ENCODE measurements at places on chromosomes 5 and 9.

GRCh38 chr5:65625743-65626142, 916 bp downstream of the SHLD3 start:
- no peak for DNase-seq

- DNase-seq = peak; percentile 75
Measured at GRCh38 chr9:131678499-131679111, 61.3 kb downstream of the RAPGEF1 start.

GRCh38 chr5:179265514-179266290, 79.6 kb downstream of the ADAMTS2 start:
- DNase-seq = no peak

DNA sequence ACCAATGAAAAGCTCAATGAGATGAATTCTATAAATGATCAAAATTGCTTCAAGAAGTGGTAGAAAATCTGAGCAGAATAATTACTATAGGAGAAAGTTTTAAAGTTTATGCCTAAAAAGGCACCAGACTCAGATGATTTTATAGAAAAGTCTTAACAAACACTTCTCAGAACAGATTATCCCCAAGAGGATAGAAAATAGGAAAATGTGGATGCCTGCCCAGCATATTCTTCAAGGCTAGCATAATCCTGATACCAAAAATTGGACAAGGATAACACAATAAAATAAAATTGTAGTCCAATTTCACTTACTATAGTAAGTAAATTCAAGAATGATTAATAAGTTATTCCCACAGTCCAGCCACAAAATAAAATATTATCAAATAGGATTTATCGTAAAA, 397.0 kb downstream of the NR2F1-AS1 start:
- no peak for DNase-seq

DNA sequence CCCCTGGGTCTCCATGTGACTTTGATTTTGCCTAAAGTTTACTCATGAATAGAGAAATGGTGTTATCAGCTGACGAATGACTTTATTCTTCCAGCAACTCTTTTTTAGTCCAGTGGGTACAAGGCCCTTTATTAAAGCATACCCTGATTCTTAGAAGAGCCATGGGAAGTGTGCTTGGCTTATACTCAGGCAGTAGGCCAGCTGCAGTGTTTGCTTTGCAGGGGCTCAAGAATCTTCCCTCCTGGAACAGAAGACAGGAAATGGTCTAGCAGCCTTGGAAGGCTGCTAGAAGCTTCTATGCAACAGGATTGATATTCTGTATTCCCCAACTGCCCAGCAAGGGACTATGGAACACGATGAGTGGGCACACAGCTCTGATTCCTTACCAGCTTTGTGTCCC, 73.4 kb upstream of the PLPP6 start:
- DNase-seq = no peak

- DNase-seq = no peak
Measured at GRCh38 chr9:2241461-2241835, 226.3 kb downstream of the SMARCA2 start.

- no peak for DNase-seq
Measured at GRCh38 chr5:9295466-9295801, 250.4 kb downstream of the SEMA5A start.

- peak; percentile 13 for DNase-seq
Measured at GRCh38 chr5:150623152-150623877, 17.1 kb upstream of the SYNPO start.

GRCh38 chr5:158682631-158683030, 417.1 kb downstream of the EBF1 start:
- DNase-seq = no peak

GRCh38 chr9:136723362-136723976, 11.1 kb downstream of the DIPK1B start:
- no peak for DNase-seq

- DNase-seq = no peak
Measured at GRCh38 chr5:10328323-10328722, 20.6 kb upstream of the CMBL start.

GRCh38 chr5:146529984-146530383, 14.0 kb upstream of the GPR151 start:
- no peak for DNase-seq

DNA sequence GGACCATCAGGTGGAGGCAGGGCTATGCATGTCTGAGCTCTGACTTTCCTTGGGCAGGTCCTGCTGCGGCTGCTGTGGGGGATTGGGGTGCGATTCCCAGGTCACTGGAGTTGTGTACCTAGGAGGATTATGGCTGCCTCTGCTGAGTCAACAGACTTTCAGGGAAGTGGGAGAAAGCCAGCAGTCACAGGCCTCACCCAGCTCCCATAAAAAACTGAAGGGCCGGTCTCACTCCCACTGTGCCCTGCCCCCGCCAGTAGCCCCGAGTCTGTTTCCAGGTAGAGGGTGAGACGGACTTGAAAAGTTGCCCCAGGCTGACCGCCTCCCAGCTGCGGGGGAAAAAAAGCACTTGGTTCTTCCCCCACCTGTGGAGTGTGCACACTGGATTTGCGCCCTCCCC, 76.7 kb downstream of the FAM170A start:
- DNase-seq = no peak

- DNase-seq = no peak
Measured at GRCh38 chr9:123311250-123311752, 42.9 kb upstream of the STRBP start.

- DNase-seq = no peak
Measured at GRCh38 chr5:130528474-130528873, 624.2 kb downstream of the CHSY3 start.

DNA sequence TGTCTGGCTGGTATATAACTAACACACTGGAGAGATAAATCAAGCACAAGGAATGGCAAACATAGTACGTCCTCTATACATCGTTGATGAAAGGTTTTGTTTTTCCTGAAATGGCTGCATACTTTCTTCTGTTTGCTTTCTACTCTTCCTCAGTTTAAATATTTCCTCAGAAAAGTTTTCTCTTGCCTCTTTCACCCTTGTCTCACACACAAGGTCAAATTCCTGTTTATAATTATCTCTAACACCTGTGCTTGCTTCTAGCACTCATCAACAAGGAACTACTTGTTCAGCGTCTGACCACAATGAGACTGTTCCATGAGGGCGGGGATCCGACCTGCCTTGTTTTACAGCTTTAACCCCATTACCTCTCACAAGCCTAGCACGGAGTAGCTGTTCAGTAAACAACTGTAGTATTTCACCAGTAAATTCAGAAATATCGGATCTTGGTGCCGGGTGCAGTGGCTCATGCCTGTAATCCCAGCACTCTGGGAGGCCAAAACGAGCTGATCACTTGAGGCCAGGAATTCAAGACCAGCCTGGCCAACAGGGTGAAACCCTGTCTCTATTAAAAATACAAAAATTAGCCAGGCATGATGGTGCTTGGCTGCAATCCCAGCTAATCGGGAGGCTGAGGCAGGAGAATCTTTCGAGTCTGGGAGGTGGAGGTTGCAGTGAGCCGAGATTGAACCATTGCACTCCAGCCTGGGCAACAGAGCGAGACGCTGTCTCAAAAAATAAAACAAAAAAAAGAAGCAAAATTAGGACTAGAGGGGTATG, 37.0 kb downstream of the NR6A1 start:
- no peak for DNase-seq

DNA sequence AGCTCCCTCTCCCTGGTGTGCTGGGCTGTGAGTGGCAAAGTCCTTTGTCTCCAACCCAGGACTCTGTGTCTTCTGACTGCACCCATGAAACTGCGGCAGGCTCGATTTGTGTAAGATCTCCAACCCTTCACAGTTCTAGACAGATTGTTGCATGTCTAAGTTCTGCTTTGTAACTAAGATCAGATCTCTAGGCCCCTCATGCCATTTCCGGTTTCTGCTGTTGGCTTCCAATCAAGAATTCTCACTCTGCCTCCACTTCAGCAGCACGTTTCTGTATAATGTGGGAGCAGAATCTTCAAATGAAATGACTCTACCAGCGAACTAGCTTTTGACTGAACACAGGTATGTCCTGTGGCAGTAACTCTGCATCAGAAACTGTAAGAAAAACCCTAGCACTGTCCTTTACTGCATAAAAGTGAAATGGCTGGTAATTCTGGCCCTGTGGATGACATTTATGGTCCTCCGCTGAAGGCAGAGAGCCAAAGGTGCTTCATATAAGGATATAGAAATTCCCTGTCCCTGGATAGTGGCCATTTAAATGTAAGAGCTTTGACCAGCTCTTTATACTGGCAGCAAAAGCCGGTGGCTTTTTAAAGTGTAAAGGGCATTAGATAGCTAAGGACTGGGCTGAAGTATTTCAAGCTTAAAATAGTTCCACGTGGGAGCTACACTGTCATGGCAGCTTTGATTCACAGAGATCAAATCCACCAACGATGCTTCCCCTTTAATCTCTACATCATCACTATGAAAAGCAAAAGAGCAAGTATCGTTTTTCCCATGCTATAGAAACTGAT, 319.0 kb upstream of the CDH6 start:
- no peak for DNase-seq

DNA sequence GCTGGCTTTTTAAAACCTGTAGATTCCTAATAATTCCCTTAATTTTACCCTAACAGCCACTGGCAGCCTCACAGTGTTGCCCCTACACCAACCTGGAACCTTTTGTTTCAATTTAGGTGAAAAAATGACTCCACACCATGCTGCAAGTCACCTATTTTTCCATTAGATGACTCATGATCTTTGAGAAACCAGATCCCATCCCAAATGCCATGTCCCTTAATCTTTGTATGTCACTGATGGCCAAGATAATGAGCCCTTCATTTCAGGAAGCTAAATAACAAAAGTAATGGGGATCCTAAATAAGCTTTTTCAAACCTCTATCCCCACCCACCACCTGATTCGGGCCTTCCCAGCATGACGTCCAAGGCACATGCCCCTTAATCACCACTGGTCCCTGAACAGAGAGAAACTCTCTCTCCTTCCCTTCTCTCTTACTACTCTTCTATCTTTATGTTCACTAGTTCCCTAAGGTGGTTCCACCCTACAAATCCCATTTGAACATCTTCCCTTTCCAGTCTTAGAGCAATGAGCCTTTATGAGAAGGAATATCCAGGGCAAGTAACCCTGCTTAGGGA, 33.6 kb downstream of the ZNF608 start:
- DNase-seq = no peak

DNA sequence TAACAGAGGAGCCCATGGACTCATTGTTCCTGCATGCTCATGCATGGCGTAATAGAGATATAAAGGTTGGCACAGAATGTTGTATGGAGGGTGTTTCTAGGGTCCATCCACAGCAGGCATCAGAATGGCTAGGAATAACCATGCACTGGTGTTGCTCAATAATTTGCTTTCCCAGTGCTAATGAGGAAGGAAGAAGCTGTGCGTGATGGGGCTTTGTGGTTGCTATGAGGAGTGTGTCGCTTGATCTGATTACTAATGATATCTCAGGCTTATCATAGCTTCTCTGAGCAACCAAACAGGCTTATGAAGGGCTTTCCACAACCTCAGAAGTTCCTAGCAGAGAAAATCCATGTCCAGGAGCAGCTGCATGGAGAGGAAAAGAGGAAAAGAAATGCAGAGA, 151.3 kb upstream of the TRPC7 start:
- DNase-seq = no peak

DNA sequence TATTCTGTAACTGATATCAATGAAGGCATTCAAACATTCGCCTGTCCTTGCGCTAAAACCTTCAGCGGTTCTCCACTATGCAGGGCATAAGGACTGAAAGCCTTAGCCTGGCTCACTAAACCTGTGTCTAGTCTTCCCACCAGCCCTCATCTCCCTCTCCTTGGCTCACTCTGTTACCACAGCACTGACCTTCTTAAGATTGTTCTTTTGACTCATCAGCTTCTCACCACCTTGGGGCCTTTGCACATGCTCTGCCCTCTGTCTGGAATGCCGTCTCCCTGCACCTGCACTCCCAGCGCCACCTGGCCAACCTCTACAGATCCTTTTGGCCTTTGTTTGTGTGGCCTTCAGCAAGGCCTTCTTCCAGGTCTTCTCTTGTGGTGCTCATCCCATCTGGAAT, 131.8 kb upstream of the IER5L start:
- DNase-seq = no peak

DNA sequence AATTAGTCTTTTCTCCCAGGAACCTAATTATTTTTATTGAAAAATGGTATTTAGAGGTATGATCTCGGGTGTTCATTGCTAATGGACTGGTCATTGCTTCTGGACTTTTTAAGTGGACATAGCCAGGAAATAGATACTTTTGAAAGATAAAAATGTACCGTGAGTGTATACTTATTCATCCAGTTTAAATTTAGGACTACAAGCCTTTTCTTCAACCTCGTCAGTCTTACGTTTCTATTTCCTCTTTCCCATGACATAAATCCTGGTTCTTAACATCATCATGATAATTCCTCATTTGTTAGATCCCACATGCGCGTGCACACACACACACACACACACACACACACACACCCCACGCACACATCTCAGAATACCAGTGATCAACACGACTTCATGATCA, 15.1 kb downstream of the PDE8B start:
- DNase-seq = no peak

DNA sequence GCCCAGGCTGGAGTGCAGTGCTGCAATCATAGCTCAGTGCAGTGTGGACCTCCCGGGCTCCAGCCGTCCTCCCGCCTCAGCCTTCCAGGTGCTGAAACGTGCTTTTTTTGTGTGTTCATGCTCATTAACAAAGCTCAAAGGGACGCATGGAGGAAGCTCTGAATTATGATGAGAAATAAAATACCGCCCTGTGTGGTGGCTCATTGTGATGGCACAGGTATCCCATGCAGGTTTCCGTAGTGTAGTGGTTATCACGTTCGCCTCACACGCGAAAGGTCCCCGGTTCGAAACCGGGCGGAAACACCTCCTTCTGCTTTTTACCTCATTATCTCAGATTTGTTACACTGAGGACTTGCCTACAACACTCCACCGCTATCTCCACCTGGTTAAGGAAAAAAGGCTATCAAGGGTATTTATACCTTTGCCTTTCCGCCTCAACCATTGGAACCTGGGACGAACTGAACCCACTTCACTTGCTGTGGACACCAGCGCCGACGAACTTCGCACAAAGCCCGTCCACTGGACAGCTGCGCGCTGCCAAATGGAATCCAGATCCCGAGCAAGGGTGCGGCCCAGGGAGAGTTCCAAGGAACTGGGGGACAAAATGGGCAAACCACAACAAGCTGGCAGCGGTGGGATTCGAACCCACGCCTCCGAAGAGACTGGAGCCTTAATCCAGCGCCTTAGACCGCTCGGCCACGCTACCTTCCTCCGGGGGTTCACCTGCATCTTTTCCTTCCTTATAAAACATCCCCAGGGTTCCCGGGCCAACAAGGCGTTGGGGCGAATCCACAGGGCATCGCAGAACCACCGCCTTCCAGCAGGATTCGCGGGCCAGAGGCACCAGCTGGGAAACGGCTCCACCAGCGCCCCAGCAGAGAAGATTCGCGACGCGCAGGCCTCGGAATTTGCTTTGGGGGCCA, 26.3 kb downstream of the OR2V2 start:
- DNase-seq = no peak

GRCh38 chr9:129184596-129185122, 6.6 kb upstream of the IER5L start:
- DNase-seq = no peak
